ENCODE measurements at places on chromosomes 16 and 17. TPM values are rescaled to one million over a fixed set of nuclear protein-coding genes. Genes with fewer than 3 reads are reported as not detected.

The KRT23 gene
- not detected for total RNA-seq

The AATF gene
- 54.8 TPM for total RNA-seq

The CHD3 gene
- 75.5 TPM for total RNA-seq

The SERPINF2 gene
- total RNA-seq, result 2.6 TPM

The SLC16A5 gene
- 9.3 TPM for total RNA-seq

The EDC4 gene
- 83.3 TPM for total RNA-seq

The PRAC2 gene
- not detected for total RNA-seq

The ENPP7 gene
- total RNA-seq, result 6.7 TPM

The SDK2 gene
- total RNA-seq, result 12.7 TPM

The CCL4 gene
- 8.8 TPM for total RNA-seq

The LGALS9B gene
- not detected for total RNA-seq

The ST6GALNAC1 gene
- not detected for total RNA-seq

The ZPBP2 gene
- total RNA-seq, result 1.7 TPM

The C16orf96 gene
- 0.66 TPM for total RNA-seq

The CRYBA1 gene
- total RNA-seq, result not detected

The TP53TG3B gene
- total RNA-seq, result not detected

The GRIN2A gene
- total RNA-seq, result 0.44 TPM

The PPM1E gene
- total RNA-seq, result not detected

The SPHK1 gene
- 2.2 TPM for total RNA-seq

The RAB26 gene
- 0.62 TPM for total RNA-seq

The CES2 gene
- 47.8 TPM for total RNA-seq

The GRIN2C gene
- not detected for total RNA-seq

The SAMD14 gene
- 0.78 TPM for total RNA-seq

The CCL7 gene
- not detected for total RNA-seq

The CES1 gene
- total RNA-seq, result 0.37 TPM

The CHST5 gene
- total RNA-seq, result 0.99 TPM

The SLC5A11 gene
- total RNA-seq, result 0.62 TPM

The ACE gene
- total RNA-seq, result 0.67 TPM

The KRTAP3-1 gene
- not detected for total RNA-seq

The TMC6 gene
- total RNA-seq, result 891 TPM

The MEIOC gene
- total RNA-seq, result 0.29 TPM

The COG7 gene
- total RNA-seq, result 21.3 TPM

The SPAG9 gene
- total RNA-seq, result 69.3 TPM

The WSCD1 gene
- not detected for total RNA-seq

The FBXW10 gene
- total RNA-seq, result not detected

The HEATR9 gene
- not detected for total RNA-seq

The KCNH4 gene
- 0.51 TPM for total RNA-seq

The MYCBPAP gene
- total RNA-seq, result 5.1 TPM

The CFAP97D1 gene
- not detected for total RNA-seq

The PIMREG gene
- total RNA-seq, result not detected

The OR2C1 gene
- 1.4 TPM for total RNA-seq

The KIF19 gene
- not detected for total RNA-seq

The NETO2 gene
- total RNA-seq, result 4.1 TPM

The GPR142 gene
- not detected for total RNA-seq

The PRAC1 gene
- not detected for total RNA-seq

The TP53TG3 gene
- total RNA-seq, result not detected

The TPPP3 gene
- not detected for total RNA-seq

The CMTM2 gene
- not detected for total RNA-seq

The ITGAD gene
- total RNA-seq, result not detected

The CRYM gene
- total RNA-seq, result 8.2 TPM

The MYH2 gene
- not detected for total RNA-seq

The MPV17L gene
- 0.27 TPM for total RNA-seq

The SOCS7 gene
- total RNA-seq, result 20.8 TPM

The TSNAXIP1 gene
- 1.2 TPM for total RNA-seq

The VAMP2 gene
- total RNA-seq, result 154 TPM

The C17orf75 gene
- total RNA-seq, result 24.5 TPM

Measured in B cell (primary cell).